ENCODE measurements at places on chromosomes 3 and 15.

DNA sequence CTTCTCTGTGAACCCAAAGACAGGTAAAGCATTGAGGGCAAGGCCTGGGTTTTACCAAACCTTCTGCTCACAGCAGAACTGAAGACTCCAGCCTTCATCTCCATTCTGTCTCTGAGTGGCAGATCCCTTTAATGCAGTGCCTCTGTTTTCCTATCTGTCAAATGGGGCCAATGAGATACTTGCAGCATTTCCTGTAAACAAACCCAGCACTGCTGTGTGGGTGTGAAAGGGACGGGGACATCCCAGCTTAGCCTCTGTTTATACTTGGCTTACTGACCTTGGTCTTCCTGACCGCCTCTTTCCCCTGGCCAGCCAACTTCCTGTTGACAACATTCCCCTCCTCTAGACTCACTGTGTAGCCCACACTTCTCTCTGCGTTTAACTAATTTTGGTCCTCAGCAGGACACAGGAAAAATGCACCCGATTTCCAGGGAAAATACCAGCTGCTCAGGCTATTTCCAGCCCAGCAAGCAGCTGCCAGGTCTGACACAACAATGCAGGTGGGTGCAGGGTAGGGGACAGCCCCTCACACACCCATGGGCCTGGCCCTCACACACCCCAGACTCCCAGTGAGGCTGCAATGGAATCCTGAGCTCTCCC, 105.9 kb upstream of the HERC1 start:
- DNase-seq = no peak

GRCh38 chr15:39969002-39969394, 35.1 kb downstream of the EIF2AK4 start:
- no peak for DNase-seq

DNA sequence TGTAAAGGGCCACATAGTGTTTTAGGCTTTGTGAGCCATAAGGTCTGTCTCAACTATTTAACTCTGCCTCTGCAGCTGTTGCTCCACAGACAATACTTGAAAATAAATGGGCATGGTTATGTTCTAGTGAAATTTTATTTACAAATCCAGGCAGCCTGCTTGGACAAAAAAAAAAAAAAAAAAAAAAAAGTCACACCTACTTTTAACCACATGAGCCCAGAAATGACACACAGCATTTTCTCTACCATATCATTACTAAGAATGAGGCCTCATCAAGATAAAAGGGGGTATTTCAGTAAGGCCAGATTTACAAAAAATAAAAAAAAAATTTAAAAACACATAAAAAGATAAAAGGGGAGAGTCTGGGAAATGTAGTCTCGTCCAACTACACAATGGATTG, 1.7 kb upstream of the NGLY1 start:
- no peak for DNase-seq

DNA sequence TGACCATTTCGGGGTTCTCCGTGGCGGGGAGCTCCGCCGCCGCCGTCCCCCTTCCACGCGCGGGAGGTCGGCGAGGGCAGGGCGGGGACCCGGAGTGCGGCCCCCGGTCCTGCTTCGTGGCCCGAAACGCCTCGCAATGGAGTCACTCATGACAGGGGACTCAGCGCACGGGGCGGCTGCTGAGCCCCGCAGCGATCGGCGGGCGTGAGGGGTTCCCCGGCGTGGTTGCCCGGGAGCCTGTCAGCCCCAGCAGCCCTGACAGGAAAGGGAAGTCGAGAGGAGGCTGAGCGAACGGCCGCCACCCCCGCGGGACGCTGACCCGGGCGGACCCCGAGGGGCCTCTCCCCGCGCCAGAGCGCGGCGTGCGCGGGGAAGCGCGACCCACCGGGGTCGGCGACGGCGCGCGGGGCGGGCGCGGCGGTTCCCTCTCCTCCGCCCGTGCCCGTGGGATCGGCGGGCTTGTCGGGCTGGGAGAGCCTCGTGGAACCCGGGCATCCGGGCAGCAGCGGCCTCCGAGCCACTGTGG, 564 bp upstream of the PIGZ start:
- DNase-seq = peak; percentile 45

DNA sequence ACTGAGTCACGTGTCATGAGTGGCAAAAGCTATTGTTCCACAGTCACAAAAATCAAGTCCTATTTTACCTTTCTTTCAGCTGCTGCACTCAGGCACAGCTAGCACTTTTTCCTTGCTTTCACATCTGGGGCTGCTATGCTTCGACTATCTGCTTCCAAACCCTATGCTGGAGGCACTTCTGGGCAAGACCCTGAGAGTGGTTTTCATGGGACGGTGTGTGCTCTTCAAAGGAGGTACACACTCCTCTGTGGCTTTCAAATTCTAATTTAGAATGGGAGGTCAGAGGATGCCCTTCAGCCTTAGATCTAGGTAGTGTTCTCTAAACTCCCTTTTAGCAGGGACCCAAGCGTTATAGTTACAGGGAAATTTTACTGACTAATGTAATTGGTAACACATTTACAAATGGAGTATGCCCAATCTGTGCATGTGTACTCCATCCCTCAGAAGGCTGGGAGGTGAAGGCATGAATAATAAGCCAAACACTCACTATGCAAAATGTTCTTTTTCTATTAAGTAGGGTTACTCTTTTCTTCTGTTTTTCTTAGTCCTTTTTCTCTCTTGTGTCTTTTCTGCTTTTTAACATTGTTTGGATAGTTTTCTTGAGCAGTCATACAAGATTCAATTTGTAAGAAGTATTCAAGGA, 188.3 kb downstream of the LSAMP start:
- no peak for DNase-seq

- no peak for DNase-seq
Observed at GRCh38 chr15:40847223-40847961, 3.5 kb downstream of the SPINT1 start.

GRCh38 chr3:152323834-152324233, 55.1 kb downstream of the MBNL1 start:
- no peak for DNase-seq

- no peak for DNase-seq
Observed at GRCh38 chr3:77191640-77192039, 151.7 kb downstream of the ROBO2 start.

- DNase-seq = no peak
Observed at GRCh38 chr3:43641306-43642114, 19.7 kb upstream of the ANO10 start.

GRCh38 chr15:73802431-73803041, 49.4 kb upstream of the INSYN1 start:
- no peak for DNase-seq

DNA sequence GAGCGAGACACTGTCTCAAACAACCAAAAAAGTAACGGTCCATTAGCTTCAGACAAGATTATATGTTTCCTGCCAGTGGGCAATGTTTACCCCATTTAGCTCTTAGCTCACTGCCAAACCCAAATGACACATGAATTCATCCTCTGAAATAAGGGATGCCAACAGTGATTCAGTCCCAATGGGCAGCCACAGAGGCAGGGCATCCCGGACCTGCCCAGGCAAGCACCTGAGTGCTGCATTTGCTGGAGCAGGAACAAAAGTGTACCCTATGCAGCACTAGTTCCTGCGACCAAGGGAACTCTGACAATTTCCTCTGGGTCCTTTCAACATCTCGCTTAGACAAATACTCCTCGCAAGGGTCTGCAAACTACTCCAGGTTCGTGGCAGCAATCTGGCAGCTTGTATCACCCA, 8.0 kb downstream of the IP6K2 start:
- no peak for DNase-seq

DNA sequence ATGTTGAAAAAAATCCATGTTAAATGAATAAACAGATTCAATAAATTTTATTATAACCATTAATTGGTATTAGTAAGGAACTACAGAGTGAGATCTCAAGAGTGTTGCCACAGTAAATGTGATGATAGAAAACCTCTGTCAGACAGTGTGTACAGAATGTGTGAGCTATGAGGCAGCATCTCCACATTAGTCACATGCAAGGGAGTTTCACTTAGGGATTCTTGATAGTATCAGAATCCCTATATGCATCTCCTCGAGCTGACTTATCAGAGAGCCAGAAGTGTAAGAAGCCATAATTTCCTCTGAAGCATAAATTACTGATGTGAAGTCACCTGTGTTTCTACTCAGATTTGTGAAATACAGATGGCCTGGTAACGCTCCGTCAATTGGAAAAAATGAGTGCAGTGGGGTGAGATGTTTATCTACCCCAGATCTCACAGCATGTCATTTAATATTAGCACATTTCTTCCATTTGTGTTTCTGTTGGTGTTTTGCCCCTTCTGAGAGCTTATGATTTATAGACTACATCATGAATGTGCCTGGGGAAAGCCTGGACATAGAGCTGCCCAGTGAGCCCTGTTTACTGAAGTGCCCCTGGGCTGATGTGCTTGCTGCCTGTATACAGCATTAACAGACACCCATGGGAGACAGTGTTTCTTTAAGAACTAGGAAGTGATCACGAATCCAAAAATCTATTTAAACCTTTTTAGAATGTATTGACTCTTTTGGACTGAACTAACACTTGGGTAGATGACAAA, 262.4 kb downstream of the CPNE4 start:
- DNase-seq = no peak

- no peak for DNase-seq
Observed at GRCh38 chr3:45499529-45499928, 95.0 kb upstream of the LIMD1 start.

- no peak for DNase-seq
Observed at GRCh38 chr3:62096521-62096920, 276.8 kb downstream of the FEZF2 start.

DNA sequence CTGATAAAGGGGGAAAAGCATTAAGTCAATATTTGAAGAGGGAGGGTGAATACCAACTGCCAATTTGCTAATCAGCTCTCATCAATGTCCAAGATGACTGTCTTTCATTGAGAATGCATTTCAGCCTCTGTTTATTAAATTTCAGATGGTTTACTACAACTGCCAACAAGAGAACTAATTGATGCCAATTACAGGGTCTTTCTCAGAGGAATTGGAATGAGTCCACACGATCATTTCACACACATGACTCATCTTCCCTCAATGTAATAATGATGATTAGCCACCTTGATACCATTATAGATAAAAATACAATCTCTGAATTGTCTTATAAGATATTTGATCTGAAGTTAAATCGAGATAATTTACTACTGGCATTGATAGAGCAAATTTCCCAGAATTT, 1274.4 kb downstream of the ROBO2 start:
- no peak for DNase-seq
